ENCODE measurements at places on chromosomes 1 and 21. TPM values are rescaled to one million over a fixed set of nuclear protein-coding genes. Genes with fewer than 3 reads are reported as not detected.

DNA sequence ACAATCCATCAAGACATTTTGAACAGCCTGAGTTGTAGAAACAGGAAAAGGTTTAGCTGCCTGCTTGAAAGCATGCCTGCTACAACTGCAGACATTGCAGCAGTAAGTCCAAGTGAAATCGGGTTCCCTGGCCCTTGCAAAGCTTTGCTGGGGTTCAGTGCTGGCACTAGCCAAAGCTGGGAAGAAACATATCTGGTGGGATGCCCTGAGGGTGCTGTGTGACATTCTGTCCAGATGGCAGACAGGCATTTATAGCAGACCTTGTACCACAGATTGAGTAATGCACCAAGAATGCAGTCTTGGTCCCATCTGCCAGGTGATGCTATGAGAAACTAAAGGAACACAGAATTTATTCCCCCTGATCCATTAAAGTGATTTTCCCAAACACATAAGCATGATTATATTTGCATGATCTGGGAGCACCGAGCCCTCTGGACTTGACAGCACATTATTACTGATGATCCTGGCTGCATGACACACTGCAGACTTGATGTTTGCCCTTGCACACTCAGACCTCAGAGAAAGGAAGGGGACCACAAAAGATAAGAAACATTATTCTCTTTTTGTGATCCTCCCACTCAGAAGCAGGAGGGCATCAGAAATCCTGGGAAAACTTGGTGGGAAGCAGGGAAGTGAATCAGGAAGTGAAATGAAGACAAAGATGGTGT is 223.7 kb upstream of the FAM78B start:
- no peak for DNase-seq

DNA sequence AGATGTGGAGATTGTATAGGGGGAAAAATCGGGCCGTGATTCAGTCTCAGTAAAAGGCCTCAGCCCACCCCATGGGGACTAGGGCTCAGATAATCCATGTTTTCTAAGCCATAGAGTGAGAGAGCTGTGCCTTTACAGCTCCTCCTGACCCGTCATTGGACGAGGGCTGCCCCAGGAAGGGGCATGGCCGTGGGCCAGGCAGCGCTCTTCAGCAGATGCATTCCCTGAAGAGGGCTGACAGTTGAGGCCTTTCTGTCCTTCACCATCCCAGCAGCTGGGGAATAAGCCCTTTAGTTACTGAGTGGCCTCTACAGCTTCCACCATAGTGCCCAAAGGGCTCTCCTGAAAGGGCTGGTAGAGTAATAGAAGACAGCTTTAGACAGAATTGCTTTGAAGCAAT is 57.2 kb downstream of the ST3GAL3 start:
- peak; percentile 8 for DNase-seq

DNA sequence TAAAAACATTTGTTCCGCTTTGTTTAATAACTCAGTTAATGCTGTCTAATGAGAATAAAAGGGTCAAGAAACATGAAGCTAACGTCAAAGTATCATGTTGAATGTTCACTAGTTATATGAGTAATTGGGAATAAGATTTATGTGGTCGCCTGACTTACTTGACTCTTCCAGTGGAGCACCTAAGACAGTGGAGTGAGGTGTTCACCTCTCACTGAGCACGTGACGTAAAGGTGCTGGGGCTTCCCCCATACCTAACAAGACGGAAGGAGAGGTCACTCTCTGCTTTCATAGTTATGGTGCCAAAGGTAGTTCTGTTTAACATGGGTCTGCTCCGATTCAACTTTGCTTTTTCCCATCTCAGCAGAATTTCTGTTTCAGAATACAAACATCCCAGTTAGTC is 686 bp downstream of the KMO start:
- no peak for DNase-seq

Gene KLF17
- polyA plus RNA-seq: 0.10 TPM

GRCh38 chr1:229380536-229381160 is 37.8 kb upstream of the CCSAP start:
- no peak for DNase-seq

DNA sequence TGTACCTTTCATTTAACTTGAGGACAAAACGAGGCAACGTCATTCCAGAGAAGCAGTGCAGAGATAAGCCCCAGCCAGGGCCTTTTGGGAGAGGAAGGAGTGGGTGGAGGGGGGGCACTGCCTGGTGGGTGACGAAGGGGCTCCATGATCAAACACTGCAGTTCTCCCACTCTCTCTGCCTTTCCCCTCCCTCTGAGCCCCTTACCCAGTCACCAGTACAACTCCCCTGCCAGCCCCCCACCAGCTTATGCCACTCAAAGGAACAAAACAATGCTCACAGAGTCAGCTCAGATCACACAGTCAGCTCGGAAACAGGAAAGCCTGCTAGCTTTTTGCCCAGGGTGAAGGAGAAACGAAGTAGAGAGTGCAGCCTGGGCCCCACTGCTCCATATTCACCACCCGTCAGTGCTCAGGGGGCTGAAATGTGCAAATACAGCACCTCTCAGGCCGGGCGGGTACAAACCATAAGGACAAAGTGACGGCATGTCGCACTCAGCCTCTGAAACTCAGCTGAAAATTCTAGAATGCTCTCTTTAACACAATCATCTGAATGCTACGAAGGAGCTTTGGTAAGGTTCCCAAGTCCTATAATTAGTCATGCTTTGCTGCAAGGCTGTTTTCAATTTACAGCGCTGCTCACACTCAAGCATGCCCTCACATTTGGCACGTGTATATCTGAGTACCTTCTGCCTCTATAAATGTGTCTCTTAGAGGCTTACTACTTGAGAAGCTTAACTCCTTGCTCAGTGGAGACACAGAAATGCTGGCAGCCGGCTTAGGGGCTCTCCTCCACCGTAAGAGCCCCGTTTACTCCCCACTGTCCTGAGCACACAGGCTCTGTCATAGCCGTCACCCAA is 65.8 kb upstream of the RAB4A start:
- peak; percentile 46 for DNase-seq

DNA sequence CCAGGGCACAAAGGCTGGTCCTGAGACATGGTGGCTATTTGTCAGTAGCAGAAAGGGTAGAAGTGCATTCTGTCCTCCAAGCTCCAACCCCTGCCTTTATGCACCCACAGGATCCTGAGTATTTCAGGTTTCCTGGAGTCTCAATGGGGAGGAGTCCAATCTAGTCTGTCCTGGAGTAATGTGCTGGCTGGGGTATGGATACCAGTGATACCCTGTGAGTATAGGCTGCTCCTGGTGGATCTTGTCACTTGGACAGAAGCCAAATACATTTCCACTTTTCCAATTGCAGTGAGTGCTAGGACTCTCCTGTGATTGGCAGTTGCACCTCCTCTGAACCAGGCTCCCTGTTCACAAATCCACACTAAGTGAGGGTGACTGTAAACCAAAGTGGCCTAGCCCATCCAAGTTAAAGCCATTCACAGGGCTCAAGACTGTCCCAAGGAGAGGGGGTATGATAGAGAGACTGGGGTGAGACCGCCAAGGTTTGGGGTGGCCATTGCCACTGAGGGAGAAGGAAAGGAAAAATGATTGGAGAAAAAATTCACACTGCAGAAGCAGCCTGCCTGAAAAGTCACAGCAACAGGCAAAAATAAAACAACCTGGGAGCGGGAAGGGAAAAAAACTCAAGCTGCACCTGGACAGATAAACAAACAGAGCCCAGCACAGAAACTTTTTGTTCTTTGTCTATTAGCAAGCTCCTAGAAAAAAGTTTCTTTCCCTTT is 163.4 kb upstream of the ETV3 start:
- no peak for DNase-seq

DNA sequence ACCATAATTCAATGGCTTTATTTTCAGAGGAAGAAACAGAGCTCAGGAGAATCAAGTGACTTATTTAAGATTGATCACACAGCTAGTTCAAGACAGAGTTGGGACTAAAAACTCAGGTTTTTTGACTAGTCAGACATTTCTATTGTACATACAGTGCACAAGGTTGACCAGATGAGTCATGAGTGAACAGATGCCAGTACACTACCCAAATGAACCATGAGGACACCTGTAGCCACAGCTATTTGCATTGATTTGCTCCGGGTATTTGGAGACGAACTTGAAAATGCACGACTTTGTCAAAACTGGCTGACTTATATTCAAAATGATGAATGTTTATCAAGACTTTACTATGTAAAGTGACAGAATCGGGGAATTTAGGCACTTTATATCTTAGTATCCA is 161.7 kb upstream of the ST6GALNAC5 start:
- no peak for DNase-seq

DNA sequence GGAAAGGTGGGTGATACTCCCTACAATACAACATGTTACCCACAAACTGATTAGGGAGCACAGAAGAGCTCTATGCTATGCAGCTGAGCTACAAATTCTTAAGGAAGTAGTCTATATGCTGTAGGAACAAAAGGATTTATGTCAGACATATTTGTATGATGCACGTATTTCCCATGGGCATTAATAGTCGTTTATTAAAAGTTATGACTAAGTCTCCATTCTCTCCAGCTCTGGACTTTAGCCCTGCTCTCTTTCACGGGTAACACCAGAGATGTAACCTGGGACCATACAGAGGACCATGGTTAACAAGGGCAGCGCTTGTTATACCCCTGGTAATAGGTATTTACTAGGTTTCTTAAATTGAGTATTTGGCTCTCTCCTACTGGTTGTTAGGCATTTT is 168.2 kb upstream of the C1orf105 start:
- DNase-seq: no peak

GRCh38 chr21:26365849-26366248 is 195.3 kb upstream of the APP start:
- DNase-seq: no peak

Gene GBP3
- polyA plus RNA-seq: 10.1 TPM

GRCh38 chr1:3192361-3192760 is 123.4 kb downstream of the PRDM16 start:
- DNase-seq: no peak

DNA sequence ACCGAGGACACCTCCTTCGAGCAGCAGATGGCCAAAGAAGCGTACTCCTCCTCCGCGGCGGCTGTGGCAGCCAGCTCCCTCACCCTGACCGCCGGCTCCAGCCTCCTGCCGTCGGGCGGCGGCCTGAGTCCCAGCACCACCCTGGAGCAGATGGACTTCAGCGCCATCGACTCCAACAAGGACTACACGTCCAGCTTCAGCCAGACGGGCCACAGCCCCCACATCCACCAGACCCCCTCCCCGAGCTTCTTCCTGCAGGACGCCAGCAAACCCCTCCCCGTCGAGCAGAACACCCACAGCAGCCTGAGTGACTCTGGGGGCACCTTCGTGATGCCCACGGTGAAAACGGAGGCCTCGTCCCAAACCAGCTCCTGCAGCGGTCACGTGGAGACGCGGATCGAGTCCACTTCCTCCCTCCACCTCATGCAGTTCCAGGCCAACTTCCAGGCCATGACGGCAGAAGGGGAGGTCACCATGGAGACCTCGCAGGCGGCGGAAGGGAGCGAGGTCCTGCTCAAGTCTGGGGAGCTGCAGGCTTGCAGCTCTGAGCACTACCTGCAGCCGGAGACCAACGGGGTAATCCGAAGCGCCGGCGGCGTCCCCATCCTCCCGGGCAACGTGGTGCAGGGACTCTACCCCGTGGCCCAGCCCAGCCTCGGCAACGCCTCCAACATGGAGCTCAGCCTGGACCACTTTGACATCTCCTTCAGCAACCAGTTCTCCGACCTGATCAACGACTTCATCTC is 106.8 kb upstream of the VAMP3 start:
- no peak for DNase-seq

DNA sequence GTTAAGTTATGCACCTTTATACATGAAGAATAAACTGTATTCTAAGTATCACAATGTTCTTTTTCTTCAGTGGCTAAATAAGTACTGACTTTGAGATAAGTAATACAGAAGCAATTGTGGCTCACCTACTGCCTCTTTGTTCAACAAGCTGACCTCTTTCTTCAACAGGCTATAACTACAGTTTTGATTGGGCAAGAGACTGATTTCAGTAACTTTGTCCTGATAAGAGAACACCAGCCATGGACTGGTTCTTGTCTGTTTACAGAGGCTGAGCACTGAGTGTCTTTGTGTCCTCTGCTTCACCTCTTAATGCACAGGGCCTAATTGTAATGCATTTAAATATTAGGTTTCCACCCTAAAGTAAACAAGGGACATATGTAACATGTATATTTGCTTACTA is 34.6 kb upstream of the PDE4B start:
- DNase-seq: no peak

DNA sequence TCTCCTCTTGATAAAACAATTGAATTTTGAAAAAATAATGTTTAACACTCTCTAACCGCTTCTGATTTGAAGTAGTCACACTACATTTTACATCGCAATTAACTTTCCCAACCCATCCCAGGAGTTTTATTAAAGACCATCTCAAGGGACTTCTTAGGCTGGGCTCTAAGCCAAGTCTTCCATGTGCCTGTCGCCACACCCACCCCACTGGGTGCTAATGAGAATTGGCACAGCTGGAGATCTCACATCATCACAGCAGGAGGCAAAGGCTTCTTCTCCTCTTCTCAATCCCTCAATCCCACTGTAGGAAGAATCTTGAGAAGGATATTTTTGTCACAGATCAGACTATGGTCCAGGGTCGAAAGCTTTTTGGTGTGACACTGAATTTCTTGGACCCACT is 328.9 kb downstream of the NUF2 start:
- DNase-seq: no peak

Gene EXTL1
- polyA plus RNA-seq: 4.7 TPM

Gene NBPF10
- 1.8 TPM for polyA plus RNA-seq

- no peak for DNase-seq
Observed at GRCh38 chr1:84101204-84101603, 42.9 kb upstream of the PRKACB start.

Gene PRSS38
- polyA plus RNA-seq: not detected

DNA sequence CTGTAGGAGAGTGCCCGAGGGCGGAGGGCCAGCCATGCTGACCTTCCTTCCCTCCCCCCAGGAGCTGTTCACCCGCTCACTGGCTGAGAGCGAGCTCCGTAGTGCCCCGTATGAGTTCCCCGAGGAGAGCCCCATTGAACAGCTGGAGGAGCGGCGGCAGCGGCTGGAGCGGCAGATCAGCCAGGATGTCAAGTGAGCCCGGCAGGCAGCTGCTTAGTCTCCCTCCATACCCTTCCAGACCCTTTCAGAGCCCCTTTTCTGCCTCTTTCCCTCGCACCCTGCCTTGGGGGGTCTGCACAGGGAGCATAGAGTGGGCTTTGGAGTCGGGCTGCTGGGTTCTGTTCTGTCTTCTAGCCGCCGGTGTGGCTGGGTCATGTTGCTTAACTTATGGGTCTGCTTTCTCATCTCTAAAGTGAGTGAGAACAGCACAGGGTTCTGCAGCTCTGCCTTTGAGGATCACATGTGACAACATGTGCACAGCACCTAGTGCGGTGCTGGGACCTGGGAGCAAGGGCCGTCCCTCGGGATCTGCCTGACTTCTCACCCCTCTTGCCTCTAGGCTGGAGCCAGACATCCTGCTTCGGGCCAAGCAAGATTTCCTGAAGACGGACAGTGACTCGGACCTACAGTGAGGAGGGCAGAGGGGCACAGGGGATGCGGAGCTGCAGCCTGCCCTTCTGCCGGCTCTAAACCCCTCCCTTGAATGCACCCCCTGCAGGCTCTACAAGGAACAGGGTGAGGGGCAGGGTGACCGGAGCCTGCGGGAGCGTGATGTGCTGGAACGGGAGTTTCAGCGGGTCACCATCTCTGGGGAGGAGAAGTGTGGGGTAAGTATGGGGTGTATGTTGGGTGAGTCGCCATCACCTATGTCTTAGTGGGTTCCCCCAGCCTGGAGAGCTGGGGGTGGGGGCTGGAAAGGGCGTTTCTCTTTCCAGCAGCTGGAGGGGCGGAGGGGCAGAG is 6.2 kb downstream of the AMPD2 start:
- no peak for DNase-seq

- no peak for DNase-seq
Observed at GRCh38 chr1:28601696-28602095, 9.6 kb downstream of the RAB42 start.

Gene MIGA1
- polyA plus RNA-seq: 16.2 TPM

Gene FCAMR
- not detected for polyA plus RNA-seq

- DNase-seq: no peak
Observed at GRCh38 chr21:39904457-39904856, 37.2 kb downstream of the PCP4 start.

Gene LIN28A
- not detected for polyA plus RNA-seq

Measured in muscle of arm (tissue), 14 donors.